ENCODE measurements at places on chromosomes 4 and X. TPM values are rescaled to one million over a fixed set of nuclear protein-coding genes. Genes with fewer than 3 reads are reported as not detected.

The RPL9 gene
- 2,988 TPM for total RNA-seq

The FRAS1 gene
- 5.0 TPM for total RNA-seq

The RAB33A gene
- 2.4 TPM for total RNA-seq

The CCDC160 gene
- under 0.01 TPM for total RNA-seq

The DSPP gene
- total RNA-seq = not detected

The PRPS2 gene
- total RNA-seq = 24.5 TPM

The ATP1B4 gene
- not detected for total RNA-seq

The SCRG1 gene
- total RNA-seq = 0.85 TPM

The USP17L5 gene
- total RNA-seq = not detected

The MAGEC3 gene
- total RNA-seq = not detected

The HGFAC gene
- total RNA-seq = not detected

The IRF2 gene
- total RNA-seq = 26.5 TPM

The PABPC1L2A gene
- not detected for total RNA-seq

The STK26 gene
- 6.3 TPM for total RNA-seq

The IQSEC2 gene
- 5.1 TPM for total RNA-seq

The RHOXF1 gene
- not detected for total RNA-seq

The GAGE12E gene
- not detected for total RNA-seq

The DNAAF6 gene
- not detected for total RNA-seq

The EDA2R gene
- total RNA-seq = 13.6 TPM

The TEX28 gene
- not detected for total RNA-seq

The BTC gene
- total RNA-seq = 0.43 TPM

The SPATA18 gene
- 13.9 TPM for total RNA-seq

The CENPVL1 gene
- not detected for total RNA-seq

The TASL gene
- not detected for total RNA-seq

The GPR82 gene
- not detected for total RNA-seq

The MAGED4B gene
- total RNA-seq = 38.0 TPM

The ADH7 gene
- total RNA-seq = not detected

The TCEANC gene
- 3.6 TPM for total RNA-seq

The FRMD7 gene
- 0.09 TPM for total RNA-seq
